ENCODE measurements at places on chromosomes 6 and 20.

DNA sequence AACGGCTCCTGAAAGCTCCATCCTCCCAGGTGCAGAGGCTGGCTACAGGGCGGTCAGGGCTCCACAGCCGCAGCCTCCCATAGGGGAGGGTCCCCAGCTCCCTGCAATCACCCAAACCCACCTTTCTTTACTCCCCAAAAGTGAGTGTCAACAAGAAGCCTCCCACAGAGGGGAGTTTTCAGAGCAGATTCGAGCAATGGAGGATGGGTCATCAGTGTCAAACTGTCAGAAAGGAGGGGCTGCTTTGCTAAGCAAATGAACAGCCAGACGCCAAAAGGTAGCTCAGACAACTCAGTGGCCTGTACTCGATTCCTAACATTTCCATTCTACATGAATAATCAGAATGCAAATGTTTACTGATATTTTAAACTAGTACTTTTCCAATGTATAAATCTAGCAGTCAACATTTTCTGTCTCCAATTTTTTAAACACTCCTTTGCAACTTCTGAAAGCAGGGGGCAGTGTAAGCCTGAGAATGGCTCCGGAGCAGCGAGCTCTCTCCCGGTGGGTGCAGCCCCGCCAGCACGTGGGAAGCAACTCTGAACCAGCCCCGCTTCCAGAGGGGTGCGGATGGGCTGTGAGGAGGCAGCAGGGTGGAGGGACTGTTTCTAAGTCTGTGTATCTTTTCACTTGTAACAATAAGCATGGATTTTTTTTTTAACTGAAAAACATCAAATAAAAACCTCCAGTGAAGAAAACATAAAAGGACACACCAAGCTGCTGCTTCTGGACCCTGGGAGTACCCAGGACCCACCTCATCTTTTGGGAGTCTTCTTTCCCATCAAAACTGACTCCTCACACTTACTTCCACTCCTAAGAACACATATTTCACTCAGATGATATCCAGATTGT, 54.9 kb downstream of the TAF4 start:
- peak; percentile 89 for DNase-seq

GRCh38 chr20:12886618-12887363, 122.0 kb upstream of the SPTLC3 start:
- no peak for DNase-seq

GRCh38 chr20:13292201-13292885, 71.3 kb downstream of the ISM1 start:
- no peak for DNase-seq

GRCh38 chr6:35757456-35758123, 18.8 kb upstream of the CLPSL2 start:
- DNase-seq = peak; percentile 83

DNA sequence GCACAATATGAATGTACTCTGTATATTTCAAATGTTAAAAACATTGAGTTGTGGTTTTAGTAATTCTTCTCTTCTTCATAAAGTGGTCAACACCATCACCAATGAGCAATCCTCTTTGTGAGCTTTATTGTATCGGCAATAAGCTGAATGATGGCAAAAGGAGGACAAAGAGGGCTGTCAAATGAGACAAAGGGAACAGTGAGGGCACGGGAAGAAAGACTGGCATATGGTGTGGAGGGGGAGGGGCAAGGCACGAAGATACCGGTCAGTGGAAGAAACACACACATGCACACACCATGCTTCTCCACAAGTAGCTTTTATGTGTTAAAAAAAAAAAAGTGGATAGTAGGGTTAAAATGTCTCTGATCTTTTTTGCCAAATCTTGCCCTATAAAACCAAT, 506.8 kb upstream of the CITED2 start:
- DNase-seq = no peak

DNA sequence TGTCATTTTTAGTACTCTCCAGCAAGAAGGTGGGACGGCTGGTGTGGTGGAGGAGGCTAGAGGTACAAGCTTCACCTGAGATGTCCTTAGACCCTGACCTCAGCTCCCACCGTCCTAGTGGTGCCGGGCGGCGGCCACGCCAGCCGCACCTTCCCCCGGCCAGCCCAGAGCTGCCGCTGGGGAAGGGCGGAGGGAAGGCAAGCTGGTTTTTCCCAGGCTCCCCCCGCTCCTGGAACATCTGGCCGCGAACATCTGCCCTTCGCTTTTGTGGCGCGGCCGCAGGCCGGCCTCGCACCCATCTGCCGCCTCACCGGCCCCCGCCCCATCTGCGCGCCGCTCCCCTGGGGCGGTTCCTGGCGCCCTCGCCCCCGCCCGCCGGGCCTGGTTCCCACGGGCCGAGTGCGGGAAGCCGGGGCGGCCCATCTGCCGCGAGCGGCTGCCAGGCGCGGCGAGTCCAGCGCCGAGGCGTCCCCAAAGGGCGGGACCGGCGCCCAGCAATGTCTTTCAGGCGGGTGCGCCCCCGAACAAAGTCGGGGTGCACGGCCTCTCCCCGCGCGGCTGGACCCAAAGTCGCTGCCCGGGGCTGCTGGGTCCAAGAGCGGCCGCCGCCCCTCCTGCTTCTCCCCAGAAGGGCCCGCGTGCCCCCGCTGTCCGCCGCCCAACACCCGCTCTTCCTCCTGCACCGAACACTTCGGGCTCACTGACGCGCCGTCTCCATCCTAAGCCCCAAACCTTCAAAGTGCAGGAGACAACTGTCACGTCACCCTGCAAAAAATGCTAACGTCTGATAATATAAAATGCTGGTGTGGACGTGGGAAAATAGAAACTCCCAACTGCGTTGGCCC, 17.3 kb upstream of the ID1 start:
- no peak for DNase-seq

GRCh38 chr6:24710519-24711303, 8.2 kb downstream of the C6orf62 start:
- no peak for DNase-seq

- DNase-seq = no peak
These were observed 5.7 kb downstream of the COMMD7 start for GRCh38 chr20:32737371-32738223.

DNA sequence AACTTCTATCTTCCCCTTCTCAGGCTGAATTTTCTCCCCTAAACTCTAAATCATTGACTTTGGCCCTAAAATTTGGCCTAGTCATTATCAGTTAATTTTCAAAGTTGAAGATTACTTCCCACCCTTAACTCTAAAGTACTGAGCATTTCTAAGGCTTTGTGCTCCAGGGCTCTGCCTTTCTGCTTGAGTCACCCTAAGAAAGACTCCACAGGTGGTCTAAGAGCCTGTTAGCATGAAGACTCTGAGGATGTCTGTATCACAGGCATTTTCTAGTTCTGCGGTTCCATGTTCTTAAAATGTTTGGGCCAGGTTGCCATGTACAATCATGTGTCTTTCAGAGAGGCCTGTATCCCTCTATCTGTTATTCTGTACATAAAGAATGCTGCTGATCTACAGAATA, 808.1 kb upstream of the MANEA start:
- no peak for DNase-seq

DNA sequence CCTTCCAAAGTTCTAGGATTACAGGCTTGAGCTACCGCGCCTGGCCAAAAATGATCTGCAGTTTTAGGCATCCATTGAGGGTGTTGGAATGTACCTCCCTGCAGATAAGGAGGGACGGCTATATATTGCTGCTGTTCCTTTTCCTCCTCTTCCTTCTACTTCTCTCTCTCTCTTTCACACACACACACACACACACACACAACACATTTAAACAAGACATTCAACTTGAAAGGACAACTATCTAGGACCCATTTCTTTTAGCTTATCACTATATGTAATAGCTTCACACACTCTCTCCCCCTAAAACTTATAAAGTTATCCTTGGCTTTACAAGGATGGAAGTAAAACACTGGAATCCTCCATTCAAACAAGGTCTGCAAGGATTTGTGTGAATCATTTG, 260.6 kb downstream of the PHACTR1 start:
- DNase-seq = no peak

DNA sequence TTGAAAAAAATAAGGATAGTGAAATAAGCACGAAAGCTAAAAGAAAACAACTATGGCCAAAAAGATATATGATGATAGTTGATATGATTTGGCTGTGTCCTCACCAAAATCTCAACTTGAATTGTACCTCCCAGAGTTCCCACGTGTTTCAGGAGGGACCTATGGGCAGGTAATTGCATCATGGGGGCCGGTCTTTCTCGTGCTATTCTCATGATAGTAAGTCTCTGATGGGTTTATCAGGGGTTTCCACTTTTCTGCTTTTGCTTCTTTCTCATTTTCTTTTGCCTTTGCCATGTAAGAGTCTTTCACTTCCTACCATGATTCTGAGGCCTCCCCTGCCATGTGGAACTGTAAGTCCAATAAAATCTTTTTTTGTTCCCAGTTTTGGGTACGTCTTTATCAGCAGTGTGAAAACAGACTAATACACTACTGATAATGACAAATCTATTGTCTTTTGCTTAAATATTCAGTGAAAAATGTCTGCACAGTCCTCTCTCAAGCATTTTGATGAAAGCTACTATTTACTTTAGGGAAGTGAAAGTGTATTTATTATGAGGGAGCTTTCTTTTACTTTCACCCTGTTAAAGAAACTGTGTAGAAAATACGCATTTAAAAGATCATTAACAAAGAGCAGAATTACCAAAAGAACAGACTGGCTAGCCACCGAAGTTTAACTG, 389.1 kb downstream of the HTR1B start:
- no peak for DNase-seq

DNA sequence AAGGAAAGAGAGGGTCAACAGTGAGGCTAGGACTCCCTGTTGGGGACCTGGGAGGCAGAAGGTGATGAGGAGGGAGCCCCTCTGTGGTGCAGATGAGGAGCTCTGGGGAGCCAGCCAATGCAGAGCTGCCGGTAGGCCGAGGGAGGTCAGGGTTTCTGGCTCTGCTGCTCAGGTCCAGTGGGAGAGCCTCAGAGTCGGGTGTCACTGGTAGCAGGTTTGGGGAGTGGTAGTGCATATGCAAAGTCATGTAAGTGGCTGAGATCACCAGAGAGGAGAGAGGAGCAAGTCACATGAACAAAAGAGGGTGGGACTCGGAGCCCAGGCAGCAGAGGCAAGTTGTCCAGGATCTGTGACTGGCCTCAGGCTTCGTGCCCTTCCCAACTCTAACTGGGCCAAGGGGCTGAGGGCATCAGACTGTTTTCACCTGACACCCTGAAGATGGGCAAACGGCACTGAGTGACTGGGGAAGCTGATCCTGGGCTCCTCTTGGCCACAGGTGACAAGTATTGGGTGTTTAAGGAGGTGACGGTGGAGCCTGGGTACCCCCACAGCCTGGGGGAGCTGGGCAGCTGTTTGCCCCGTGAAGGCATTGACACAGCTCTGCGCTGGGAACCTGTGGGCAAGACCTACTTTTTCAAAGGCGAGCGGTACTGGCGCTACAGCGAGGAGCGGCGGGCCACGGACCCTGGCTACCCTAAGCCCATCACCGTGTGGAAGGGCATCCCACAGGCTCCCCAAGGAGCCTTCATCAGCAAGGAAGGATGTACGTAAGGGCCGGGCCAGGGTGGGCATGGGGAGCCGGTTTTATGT, 6.6 kb downstream of the MMP24OS start:
- peak; percentile 92 for DNase-seq

- DNase-seq = no peak
These were observed 280.4 kb downstream of the FOXC1 start for GRCh38 chr6:1890071-1890470.

DNA sequence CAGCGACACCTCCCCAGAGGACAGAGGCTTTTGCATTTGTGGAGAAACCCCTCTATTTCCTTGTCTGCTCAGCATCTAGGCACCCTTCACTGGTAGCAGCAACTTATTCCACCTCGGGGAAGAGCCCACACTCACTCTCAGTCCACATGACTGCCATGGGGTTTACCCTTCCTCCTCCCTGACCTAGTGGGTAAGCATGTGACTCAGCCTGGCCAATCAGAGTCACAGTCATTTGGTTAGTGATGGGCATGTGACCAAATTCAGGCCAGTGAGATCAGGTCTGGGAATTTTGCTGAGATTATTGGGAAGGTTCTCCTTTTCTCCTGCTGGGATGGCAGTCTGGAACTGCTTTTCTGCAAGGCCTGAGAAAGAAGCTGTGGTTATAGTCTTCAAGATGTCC, 145.7 kb upstream of the PHACTR3 start:
- no peak for DNase-seq

DNA sequence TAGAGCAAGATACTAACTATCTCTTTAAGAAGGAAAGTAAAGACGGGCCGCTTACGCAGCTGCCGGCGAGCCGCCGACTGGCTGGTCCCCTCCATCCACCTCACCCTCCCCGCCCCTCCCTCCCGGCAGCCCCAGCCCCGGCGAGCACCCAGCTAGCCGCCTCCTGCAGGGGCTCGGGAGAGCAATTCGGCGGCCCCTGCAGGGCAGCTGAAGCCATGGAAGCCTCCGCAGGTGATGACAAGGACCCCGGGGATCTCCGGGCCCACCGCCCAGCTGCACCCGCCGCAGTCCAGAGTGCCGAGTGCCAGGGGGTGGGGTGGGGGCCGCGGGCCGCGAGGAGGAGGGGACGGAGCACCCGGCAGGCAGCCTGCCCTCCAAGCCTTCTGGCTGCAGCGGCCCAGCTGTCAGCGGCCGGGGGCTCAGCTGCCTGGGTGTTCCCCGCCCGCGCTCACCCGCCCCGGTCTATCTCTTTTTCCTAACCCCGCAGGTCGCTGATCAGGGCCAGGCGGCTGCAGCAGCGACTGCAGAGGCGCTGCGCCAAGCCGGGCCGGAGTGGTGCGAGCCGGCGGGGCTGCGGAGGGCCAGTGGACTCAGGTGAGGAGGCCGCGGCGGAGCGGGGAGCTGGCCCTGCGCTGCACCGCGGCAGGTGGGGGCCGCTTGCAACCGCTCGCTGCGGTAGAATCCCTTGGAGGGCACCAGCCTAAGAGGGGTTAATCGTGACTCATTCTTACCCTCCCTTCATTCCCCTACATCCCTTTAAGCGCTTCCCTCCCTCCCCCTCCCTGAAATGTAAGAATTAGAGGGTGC, at the start of gene SNPH:
Gene SNPH (plus strand): TSS at position 128 of the 807 bp plus-strand sequence. CDS start 29,946 bp downstream, outside the sequence.
- peak; percentile 56 for DNase-seq

GRCh38 chr20:18133962-18134361, 3.7 kb upstream of the KAT14 start:
- DNase-seq = no peak

- DNase-seq = no peak
These were observed 172.4 kb upstream of the SASH1 start for GRCh38 chr6:148170286-148170685.

GRCh38 chr6:47729457-47729856, 31.1 kb downstream of the ADGRF4 start:
- no peak for DNase-seq

DNA sequence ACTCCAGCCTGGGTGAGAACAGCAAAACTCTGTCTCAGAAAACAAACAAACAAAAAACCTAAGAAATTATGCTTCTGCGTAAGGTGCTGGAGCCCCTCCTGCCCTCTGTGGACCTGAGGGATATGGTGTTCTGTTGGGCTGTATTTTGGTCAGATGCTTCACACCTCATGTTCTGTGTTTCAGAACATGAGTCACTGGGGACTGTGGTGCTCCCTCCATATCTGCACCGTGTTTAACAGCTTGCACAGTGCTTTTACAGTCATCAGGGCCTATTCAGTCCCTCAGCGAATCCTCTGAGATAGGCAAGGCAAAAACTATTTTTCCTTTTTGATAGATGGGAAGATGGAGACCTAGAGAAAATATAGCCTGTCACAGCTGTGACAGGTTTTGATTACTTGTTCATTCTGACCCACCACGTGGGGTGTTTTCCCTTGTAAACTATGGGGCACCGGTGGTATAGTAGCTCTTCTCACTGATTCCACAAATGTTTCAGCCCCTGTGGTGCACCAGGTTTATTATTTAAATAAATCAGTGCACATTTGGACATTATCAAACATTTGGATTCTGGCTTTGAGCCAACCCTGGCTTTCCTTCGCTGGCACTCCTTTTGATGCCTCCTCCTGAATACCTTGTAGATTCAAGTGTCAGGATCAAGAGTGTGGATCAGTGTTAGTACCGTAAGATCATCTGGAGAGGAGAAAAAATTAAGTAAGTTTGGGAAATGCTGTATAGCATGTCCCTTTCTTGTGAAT, 9.6 kb downstream of the TTPAL start:
- DNase-seq = no peak

- DNase-seq = no peak
These were observed 214.2 kb upstream of the SUPT3H start for GRCh38 chr6:45591890-45592289.

All from Karpas-422 (cell line).